ENCODE measurements at places on chromosomes 12 and 14. TPM values are rescaled to one million over a fixed set of nuclear protein-coding genes. Genes with fewer than 3 reads are reported as not detected.

GRCh38 chr12:94874518-94875302 lies 128.8 kb downstream of the NDUFA12 start:
- no peak for DNase-seq

GRCh38 chr14:94485944-94486841 lies 10.2 kb upstream of the SERPINA9 start:
- peak; percentile 30 for DNase-seq

GRCh38 chr12:108319277-108320234 lies 19.6 kb downstream of the CMKLR1 start:
- DNase-seq = no peak

DNA sequence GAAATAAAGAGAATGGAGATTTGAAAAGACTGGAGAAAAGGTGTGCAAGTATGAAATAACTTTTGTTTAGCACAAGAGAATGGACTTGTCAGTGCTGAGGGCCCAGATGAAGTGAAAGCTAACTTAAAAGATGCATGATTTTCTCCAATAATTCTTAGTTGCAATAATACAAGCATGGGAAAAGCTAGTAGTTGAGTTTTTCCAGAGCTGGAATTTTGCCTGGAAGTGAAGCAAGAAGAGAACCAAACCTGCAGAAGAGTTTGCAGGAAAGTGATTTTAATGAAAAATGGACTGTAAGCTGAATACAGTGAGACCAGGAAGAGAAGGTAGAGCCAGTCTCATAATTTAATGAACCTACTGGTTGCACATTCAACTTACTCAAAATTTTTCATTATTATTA lies 69.3 kb upstream of the FSCB start:
- no peak for DNase-seq

DNA sequence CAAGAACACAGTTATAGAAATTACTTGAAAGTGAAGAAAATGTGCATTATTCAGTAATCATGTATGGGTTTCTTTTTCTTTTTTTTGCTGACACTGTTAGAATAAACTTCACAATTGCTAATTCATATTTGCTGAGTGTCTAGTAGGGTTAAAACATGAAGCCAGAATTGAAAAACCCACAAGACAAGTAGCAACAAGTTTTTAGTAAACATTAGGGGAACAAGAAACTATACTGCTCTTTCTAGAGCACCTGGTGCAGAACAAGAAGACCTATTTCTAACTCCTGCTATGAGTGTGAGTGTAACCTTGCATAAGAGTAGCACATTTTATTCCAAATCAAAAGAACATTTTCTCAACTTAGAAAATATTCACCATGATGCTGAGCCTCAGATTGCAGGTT lies 83.2 kb downstream of the ITPR2 start:
- DNase-seq = no peak

HDAC7 gene
- polyA plus RNA-seq = 32.9 TPM

PPM1H gene
- polyA plus RNA-seq = 20.0 TPM

PTPRO gene
- 1.6 TPM for polyA plus RNA-seq
